NCI-H1436 (cell line): ENCODE measurements at places on chromosomes 5 and 9.

GRCh38 chr9:87096506-87096905, 149.2 kb upstream of the GAS1 start:
- no peak for DNase-seq

- DNase-seq, result no peak
Observed at GRCh38 chr5:79811904-79812303, 122.3 kb downstream of the CMYA5 start.

DNA sequence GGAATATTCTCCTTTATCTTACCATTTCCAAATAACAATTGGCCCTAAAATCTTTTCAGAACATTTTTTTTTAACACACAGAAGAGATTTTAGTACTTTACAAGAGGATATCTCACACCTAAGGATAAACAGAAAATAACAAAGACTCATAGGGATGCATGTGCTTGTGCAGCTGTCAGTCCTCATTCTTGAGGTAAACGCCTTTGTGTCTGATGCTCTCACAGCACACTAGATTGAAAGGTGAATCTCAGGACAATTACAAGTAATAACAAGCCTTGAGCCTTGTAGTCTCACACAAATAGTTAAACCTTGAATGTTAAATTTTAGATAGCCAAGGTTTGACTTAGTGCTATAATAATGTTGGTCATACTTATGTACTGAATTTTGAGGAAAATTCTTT, 439.2 kb downstream of the PTPRD start:
- DNase-seq, result peak; percentile 31

DNA sequence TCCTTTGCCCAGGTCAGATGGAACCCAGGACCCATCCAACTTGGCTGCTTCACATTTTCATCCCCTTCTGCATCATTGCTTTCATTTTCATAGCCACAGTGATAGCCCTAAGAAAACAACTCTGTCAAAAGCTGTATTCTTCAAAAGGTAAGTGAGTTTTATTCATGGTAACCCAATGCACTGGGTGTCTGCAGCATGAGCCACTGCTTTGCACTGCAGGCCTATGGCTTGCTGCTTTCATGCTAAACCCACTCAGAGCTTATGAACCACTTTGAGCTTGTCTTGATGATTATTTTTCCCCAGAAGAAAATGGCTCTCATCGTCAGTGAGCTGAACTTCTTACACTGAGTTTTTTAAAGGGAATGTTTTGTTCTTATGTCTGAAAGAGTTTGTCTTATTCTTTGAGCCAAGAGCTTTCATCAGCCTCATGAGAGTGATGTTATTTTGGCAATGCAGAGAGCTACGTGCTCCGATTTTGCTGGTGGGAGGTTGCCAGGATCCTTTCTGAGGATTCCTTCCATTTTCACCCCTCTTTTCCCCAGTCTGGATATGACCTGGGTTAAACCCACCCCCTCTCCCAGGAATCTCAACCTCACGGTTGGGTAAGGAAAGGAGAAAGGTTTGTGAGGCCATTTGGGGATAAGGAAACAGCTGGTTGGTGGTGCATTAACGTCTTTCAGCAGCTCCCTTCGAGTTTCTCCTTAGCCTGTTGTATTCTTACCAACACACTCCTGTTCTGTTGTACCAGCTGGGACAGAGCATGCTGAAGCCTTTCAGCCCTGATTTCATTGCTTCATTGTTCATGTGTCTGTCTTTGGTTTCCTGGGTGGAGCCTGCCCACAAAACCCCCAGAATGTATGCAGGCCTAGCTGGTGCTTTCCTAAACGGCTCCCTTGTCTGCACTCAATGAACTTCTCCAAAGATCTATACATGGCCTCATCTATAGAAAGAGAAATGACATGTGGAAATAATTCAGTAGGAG, 47.6 kb downstream of the PDCD1LG2 start:
- no peak for DNase-seq

GRCh38 chr5:53381-54174, 38.4 kb upstream of the PLEKHG4B start:
- DNase-seq, result peak; percentile 80

- peak; percentile 43 for DNase-seq
Observed at GRCh38 chr5:93800988-93801811, 59.8 kb upstream of the POU5F2 start.

GRCh38 chr5:77210091-77210963, at the start of gene PDE8B:
TSS of gene PDE8B (plus strand) at chr5:77210680. CDS start at chr5:77210926, 246 bp downstream.
- no peak for DNase-seq

DNA sequence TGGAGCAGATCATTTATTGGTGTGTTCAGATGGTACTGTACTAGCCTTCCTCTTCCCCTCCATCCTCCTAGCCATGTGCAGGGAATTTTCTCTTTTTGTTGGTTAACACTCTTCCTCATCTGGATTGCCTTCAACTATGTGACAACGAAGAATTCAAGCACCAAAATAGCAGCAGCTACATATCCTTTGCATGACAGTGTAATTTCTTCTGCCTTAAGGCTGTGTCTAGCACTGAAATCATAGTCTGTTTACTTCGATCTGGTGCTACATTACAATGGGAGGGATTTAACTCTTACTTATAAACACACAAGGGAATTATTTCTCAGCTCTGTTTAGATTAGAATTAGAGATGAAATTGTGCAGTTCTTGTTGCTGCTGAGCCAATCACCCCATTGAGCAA, 260.4 kb downstream of the ARL15 start:
- DNase-seq, result no peak
